Stimulated activated CD4-positive, alpha-beta T cell treated with anti-CD3 and anti-CD28 coated beads, Interleukin-2, amount 100 ng/mL, for 4 hours (primary cell): ENCODE measurements at places on chromosomes 16 and 17.

GRCh38 chr16:54418903-54419302 is 132.3 kb upstream of the IRX3 start:
- no peak for DNase-seq

DNA sequence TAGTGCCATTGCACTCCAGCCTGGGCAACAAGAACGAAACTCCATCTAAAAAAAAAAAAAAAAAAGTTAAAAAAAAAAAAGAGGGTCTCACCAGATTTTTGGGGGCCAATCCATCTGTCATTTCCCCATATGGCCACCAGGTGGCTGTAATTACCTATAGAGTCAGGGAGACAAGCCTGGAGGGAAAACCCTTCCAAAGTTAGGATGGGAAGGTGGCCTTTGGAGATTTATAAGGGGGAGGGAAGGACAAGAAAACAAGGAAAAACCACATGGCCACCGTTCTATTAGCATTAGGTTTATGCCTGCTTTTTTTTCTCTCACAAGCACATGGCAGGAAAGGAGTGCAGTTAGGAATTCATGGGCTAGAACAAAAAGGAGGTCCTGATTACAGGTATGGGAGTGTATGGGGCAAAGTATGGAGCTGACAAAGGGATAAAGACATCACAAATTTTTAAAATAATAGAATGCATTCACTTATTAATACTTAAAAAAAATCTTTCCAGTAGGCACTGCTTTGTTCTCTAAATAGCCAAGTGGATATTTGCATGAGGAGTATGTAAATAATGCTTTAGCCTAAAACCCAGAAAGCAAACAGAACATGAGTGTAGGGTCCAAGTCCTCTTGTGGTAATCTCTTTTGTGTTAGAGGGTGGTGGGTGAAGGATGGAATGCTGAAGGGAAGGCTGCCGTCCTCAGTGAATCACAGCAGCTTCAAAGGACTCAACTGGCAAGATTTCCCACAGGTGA is 5.1 kb downstream of the CYB5D1 start:
- DNase-seq: peak; percentile 24

DNA sequence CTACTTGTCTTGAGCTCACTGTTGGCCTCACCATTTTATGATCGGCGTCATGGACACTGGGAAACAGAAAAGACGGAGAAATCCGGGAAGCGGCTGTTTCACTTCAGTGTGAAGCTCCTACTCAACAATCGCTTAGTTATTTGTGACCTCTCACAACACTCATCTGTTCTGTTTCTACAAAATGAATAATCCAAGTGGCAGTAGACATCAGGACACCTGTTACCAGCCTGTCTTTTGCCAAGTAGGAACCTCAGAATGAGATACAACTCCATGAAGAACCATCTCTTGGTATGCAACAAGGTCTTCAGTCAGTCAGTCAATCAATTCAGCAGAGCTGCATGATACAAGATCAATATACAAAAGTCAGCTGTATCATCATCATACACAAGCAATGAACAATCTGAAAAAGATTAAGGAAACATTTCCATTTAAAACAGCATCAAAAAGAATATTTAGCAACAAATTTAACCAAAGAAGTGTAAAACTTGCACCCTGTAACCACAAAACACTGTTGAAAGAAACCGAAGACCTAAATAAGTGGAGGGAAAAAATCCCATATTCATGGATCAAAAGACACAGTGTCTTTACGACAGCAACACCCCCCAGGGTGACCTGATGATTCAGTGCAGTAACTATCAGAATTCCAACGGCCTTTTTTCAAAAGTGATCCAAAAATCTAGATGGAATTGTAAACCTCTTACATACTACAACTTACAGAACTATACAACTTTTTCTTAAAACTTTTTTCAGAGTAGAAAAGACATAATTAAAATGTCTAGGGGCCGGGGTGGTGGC is 63.4 kb downstream of the ANKRD11 start:
- DNase-seq: no peak

GRCh38 chr17:1742371-1743087 is at the start of gene SERPINF2:
TSS of gene SERPINF2 (plus strand) at chr17:1742871. CDS start at chr17:1744996, 2,125 bp downstream.
- no peak for DNase-seq

- DNase-seq: no peak
Observed at GRCh38 chr17:38456031-38456815, 28.0 kb downstream of the ARHGAP23 start.

GRCh38 chr17:6043405-6043804 is 26.8 kb upstream of the WSCD1 start:
- DNase-seq: no peak

DNA sequence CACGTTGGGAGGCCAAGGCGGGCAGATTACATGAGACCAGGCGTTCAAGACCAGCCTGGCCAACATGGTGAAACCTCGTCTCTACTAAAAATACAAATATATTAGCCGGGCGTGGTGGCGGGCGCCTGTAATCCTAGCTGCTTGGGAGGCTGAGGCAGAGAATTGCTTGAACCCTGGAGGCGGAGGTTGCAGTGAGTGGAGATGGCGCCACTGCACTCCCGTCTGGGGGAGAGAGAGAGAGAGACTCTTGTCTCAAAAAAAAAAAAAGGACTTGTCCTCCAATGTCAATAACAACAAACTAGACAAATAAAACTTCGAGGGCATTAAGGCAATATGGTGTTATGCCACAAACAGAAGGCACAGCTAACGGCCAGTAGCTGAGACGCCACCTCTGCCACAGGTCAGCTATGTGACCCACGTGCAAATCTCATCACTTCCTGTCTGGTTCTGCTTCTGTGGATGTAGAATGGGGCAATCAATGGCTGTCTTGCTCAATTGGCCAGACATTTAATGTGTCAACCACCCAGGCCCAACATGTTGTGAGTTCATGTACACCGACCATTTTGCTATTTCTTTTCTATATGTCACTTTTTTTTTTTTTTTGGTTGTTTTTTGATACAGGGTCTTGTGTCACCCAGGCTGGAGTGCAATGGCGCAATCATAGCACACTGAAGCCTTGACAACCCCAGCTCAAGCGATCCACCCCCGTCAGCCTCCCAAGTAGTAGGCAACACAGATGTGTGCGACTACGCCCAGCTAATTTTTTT is 834 bp upstream of the TXNDC11 start:
- DNase-seq: no peak

DNA sequence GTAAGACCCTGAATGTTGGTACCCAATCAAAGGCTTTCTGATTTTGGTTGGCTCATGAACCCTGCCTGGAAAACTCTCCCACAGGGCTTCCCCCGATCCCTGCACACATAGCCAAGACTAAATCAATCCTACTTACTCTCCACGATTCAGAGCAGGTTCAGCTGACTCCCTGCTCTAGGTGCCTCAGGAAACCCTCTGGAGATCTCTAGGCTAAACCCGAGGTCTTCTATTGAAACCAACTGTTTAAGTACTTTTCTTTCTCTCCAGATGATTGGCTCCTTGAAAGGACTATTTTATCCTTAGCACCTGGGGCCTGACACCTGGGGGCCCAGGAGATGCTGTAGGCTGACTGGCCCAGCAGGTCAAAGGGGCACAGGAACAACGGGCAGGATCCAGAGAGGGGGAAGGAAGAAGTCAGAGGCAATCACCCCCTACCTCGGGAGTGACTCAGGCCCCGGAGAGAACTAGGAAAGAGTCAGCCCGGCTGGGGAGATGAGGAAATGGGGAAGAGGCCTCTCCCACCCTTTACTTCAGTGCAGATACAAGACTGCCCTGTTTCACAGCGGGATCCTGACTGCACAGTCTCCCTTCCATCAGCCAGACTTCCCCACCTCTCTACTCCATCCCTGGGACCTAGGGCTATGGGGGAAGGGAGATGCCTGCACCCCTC is 2.0 kb downstream of the TBC1D10B start:
- DNase-seq: no peak

DNA sequence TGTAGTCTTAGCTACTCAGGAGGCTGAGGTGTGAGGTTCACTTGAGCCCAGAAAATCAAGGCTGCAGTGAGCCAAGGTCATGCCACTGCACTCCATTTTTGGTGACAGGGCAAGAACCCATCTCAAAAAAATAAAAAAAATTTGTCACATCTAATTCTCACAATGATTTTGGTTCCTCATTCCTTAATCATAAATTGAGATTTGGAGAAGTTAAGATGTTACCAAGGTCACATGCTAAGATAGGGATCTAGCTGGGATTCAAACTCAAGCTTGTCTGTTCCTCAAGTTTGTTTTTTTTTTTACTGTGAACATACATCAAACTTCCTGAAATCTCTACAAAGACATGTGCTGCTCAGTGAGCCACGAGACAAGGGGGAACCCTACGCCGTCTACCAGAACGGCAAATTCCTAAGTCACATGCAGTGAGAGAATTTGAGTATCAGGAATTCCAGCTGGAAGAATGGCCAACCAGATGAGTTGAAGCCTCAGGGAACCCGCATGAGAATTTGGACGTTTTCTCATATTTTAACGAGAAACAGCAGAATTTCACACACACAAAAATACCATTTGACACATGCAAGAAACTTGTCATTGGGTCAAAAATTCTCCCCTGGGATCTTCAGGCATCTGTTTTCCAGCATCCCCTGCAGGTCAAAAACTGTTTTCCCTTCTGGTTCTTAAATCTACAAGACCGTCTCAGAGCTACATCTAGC is 414.1 kb upstream of the GOT2 start:
- no peak for DNase-seq

DNA sequence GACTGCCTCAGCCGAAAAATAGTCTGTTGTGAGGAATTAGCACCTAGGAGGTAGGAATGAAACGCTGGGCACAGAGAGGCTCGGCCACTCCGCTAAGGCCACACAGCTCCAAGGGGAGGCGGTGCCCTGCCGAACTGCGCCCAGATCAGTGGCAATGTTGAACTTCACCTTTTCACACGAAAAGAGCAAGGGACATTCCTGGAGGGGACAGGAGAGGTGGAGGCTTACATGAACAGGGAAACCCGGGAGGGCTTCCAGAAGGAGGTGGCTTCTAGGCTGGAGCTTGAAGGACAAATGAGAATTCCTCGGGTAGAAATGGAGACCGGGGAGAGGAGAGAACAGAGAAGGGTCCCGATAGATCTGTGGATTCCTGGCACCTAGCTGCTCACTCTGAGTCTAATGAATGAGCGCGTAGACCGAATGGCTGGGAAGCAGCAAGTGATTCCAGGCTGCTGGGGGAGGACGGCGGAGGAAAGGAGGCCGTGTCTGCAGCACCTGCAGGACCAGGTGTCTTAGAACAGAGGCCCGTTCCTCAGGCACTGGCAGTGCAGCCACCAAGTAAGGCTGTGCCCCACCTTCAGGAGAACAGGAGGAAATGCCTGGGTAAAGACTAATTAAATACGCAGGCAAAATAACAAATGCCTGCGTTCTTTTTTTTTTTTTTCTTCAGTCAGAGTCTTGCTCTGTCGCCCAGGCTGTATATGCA is 722 bp upstream of the SLC38A10 start:
- peak; percentile 28 for DNase-seq

GRCh38 chr17:67482764-67483163 is 105.7 kb downstream of the PITPNC1 start:
- DNase-seq: no peak

- DNase-seq: no peak
Observed at GRCh38 chr16:69084289-69084688, 21.2 kb upstream of the HAS3 start.
